ENCODE measurements at places on chromosomes 3 and 15.

DNA sequence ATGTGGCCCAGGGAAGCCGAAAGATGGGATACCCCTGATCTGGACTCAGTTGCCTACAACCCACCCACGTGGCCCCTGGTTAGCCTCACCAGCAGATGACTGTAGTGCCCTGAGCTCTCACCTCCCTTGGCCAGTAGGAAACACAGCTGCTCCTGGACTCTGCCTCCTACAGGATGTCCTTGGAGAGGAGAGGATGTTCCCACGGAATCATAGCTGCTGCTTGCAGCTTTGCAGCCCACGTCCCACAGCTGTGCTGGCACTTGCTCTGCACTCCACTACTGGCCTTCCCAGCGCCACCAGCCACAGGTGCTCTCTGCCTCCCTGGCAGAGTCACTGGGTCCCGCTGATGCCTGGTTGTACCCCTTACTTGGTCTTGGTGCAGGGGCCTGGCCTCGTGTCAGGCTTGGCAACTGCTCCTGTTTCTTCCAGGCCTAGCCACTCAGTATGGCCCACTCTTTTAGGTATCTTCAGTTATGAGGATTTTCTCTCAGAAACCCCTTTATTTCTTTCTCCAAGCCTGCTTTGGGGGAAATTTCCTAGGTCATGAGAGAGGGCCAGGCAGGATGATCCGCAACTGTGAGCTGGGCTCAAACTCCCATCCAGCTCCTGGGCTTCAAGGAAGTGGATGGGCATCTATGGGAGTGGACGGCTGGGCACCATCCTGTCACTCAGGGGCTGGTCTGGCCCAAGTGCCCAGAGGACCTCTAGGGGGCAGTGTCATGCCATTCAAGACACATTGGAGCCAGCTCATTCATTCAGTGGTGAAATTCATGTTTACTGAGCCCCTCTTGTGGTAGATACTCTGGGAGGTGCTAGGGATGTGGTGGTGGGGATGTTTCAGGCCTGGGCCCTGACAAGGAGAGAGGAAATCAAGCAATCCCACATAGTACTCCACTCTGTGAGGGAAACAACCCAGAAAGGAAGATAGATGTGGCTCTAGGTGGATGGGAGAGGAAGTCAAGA, 16.2 kb upstream of the VILL start:
- DNase-seq: peak; percentile 57

DNA sequence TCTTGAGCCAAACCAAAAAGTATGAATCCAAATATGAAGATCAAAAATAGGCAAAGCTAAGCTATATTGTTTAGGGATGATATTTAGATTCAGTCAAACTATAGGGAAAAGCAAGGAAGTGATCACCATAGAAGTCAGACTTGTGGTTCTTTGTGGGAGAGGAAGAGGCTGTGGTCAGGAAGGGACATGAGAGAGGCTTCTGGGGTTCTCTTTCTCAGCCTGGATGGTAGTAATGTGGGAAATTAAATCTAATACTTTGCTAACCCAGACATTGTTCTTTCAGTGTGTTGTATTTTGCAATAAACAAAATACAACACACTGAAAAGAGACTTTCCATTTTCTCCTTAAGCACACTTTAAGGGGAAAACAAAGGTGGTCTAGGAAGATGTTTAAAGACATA, 3.1 kb downstream of the CX3CR1 start:
- no peak for DNase-seq

GRCh38 chr15:98035134-98035533, 74.6 kb downstream of the ARRDC4 start:
- no peak for DNase-seq

GRCh38 chr15:73756947-73757513, 3.9 kb upstream of the INSYN1 start:
- no peak for DNase-seq

- DNase-seq: no peak
Measured at GRCh38 chr15:29860872-29861271, 38.6 kb upstream of the TJP1 start.

DNA sequence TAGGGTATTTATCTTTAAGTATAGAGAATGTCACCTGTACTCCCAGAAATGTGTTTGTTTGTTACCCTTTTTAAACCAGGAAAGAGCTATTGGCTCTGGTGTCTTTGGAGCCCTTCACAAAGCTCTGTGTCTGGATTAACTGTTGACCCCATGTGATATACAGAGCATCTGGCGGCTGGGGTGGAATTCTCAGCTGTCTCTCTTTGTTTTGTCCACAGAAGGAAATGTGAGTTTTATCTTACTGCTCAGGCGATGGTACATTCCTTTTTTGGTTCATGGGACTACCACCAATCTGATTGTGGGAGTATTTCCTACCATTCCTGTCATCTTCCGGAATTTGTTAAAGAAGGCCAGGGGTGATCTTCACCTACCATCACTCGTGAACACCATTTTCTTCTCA, 120.3 kb downstream of the AKAP13 start:
- DNase-seq: no peak

GRCh38 chr3:1987980-1988379, 110.7 kb upstream of the CNTN4 start:
- DNase-seq: no peak

- DNase-seq: no peak
Measured at GRCh38 chr3:150450916-150451315, 42.8 kb downstream of the TSC22D2 start.

DNA sequence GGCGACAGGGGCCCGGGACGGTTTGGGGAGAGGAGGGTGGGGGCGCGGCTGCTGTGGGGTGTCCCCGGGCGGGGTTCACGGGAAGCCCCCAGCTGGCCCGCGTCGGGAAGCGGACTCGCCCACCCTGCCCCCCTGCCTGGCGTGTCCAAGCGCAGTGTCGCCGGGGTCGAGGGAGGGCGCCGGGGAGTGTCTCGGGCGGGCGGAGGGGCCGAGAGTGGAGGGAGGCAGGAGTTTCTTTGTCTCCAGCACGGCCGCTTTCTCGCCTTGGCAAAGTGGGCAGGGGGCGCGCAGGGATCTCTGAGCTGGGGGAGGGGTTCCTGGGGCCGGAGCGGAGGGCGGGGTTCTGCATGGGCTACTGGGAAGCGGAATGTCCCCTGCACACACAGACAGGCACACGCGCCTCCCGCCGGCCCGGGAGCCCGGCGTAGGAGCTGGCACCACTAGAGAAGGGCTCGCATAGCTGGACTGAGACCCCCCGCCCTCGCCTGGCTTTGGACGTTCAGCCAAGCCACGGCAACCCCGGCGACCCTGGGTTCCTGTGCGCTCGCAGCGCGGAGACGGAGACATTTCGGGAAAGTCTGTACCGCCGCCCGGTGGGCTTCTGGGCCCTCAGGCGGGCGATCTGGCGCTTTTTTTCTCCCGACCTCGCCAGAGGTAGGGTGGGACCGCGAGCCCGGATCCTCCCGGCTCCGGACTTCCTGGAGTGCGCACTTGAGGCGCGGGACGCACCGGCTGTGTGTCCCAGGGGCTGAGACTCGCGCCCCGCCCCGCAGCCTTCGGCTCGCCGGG, 822 bp downstream of the ST8SIA2 start:
- no peak for DNase-seq

DNA sequence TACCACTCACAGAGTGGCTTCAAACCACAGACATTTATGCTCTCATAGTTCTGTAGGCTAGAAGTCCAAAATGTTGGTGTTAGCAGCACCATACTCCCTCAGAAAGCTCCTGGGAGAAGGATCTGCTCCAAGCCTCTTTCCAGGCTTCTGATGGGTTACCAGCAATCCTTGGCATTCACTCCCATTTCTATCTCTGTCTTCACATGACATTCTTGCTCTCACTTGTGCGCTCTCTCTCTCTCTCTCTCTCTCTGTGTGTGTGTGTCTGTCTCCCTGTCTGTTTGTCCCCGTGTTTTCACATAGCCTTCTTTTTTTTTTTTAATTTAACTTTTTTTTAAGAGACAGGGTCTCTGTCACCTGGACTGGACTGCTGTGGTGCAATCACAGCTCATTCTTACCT, 26.3 kb downstream of the CDAN1 start:
- DNase-seq: no peak

DNA sequence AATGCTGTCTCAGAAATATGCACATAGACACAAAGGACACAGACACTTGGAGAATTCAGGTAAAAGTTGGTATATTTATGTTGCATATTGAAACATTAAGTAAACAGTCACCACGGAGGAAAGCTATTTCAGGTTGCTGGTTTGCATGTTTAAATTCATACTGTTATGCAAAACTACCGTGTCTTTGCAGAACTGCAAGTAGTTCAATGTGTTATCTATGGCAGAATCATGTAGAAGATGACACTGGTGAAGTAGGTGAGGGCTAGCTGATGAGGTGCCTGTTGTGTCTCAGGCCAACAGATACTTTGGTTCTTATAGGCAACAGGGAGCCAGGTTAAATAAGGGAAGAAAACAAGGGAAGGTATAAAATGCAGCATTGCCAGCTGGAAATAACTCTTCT, 511.3 kb downstream of the DIPK2A start:
- DNase-seq: no peak

- DNase-seq: no peak
Measured at GRCh38 chr15:28922707-28923012, 36.9 kb downstream of the APBA2 start.

GRCh38 chr15:50183112-50183794, 1.3 kb downstream of the SLC27A2 start:
- DNase-seq: peak; percentile 2

- no peak for DNase-seq
Measured at GRCh38 chr3:54856271-54856670, 71.6 kb downstream of the LRTM1 start.

GRCh38 chr3:48990636-48991469, 812 bp downstream of the P4HTM start:
- DNase-seq: no peak

DNA sequence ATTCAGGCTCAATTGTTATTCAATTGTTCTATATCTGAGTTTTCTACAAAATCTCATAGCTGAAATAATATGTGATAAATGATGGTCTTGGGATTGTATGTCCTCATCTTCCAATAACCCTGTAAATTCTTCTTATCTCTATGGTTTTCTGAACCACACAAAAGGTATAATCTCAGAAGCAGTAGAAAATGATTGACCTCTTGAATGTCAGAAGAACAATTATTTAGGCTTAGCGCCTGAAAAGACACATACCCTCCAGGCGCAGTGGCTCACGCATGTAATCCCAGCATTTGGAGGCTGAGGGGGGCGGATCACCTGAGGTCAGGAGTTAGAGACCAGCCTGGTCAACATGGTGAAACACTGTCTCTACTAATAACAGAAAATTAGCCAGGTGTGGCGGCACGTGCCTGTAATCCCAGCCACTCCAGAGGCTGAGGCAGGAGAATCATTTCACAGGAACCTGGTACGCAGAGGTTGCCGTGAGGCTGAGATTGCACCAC, 288.0 kb upstream of the TBC1D5 start:
- no peak for DNase-seq
